ENCODE measurements at places on chromosomes 1 and 21. TPM values are rescaled to one million over a fixed set of nuclear protein-coding genes. Genes with fewer than 3 reads are reported as not detected.

The ADAMTS5 gene
- total RNA-seq = under 0.01 TPM

The DPT gene
- total RNA-seq = not detected

The LEFTY1 gene
- under 0.01 TPM for total RNA-seq

The TRIM46 gene
- 32.6 TPM for total RNA-seq

The LAD1 gene
- not detected for total RNA-seq

The OLIG2 gene
- total RNA-seq = under 0.01 TPM

The WNT9A gene
- total RNA-seq = 0.27 TPM

The VWA5B1 gene
- total RNA-seq = under 0.01 TPM

The DNAJC28 gene
- total RNA-seq = 0.54 TPM

The LRRC7 gene
- total RNA-seq = under 0.01 TPM

The ELAVL4 gene
- 0.27 TPM for total RNA-seq

The IPO9 gene
- 15.3 TPM for total RNA-seq

The SPRR1A gene
- not detected for total RNA-seq

The CADM3 gene
- not detected for total RNA-seq

The SEMA4A gene
- 15.1 TPM for total RNA-seq

The C1QC gene
- under 0.01 TPM for total RNA-seq

The GOLT1A gene
- 0.54 TPM for total RNA-seq

The RAP1GAP gene
- 0.27 TPM for total RNA-seq

The AMY1C gene
- not detected for total RNA-seq

The GNAT2 gene
- 0.27 TPM for total RNA-seq

The GPX7 gene
- total RNA-seq = 92.1 TPM

The SRP9 gene
- 126 TPM for total RNA-seq

The SV2A gene
- 30.2 TPM for total RNA-seq

The DNASE2B gene
- total RNA-seq = not detected

The LCE1C gene
- total RNA-seq = not detected

The TXNIP gene
- total RNA-seq = 485 TPM

The PTGFR gene
- not detected for total RNA-seq

The FAM177B gene
- 0.27 TPM for total RNA-seq

The OR2AK2 gene
- total RNA-seq = 3.2 TPM

The RAB7B gene
- total RNA-seq = 2.7 TPM

The BSDC1 gene
- 73.8 TPM for total RNA-seq

The CACNA1S gene
- not detected for total RNA-seq

The GPR161 gene
- total RNA-seq = 4.0 TPM

The AVPR1B gene
- 3.8 TPM for total RNA-seq

The LDLRAD1 gene
- total RNA-seq = not detected

The DFFB gene
- total RNA-seq = 15.6 TPM

The KIAA1614 gene
- 0.81 TPM for total RNA-seq

The FAM110D gene
- 0.81 TPM for total RNA-seq

The TAL1 gene
- 70.6 TPM for total RNA-seq

The BCAS2 gene
- 12.4 TPM for total RNA-seq

The APP gene
- 126 TPM for total RNA-seq

The GJA8 gene
- not detected for total RNA-seq

The S100A5 gene
- total RNA-seq = 0.27 TPM

The IFI16 gene
- 24.5 TPM for total RNA-seq

The MRPS21 gene
- total RNA-seq = 31.2 TPM

The TNFRSF8 gene
- total RNA-seq = 0.27 TPM

The SGIP1 gene
- total RNA-seq = 2.2 TPM

The INAVA gene
- total RNA-seq = under 0.01 TPM

The FCGR1A gene
- 6.2 TPM for total RNA-seq

The FHAD1 gene
- under 0.01 TPM for total RNA-seq

The IL12RB2 gene
- 22.4 TPM for total RNA-seq

The C1QTNF12 gene
- 0.27 TPM for total RNA-seq
